ENCODE measurements at places on chromosomes 7 and 10. TPM values are rescaled to one million over a fixed set of nuclear protein-coding genes. Genes with fewer than 3 reads are reported as not detected.

DNA sequence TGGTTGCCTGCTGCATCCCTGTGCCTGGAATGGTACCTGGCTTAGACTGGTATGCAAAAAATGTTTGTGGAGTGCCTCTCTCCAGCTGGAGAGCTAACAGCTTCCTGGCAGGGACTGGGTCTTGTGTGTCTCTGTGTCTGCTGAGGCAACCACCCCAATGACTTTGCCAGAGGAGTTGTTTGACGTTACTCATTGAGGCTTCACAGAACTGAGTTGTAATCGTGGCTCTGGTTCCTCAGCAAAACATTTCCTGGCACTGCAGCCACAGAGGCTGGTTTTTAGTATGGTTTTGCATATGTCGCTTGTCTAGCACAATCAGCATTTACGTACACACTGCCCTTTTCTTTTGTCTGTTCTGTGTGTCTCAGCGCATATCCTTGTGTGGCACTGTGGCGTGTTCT lies 7.5 kb downstream of the ZNF282 start:
- no peak overlapping the region for H3K27ac ChIP-seq
- H3K27me3 ChIP-seq, result no peaks in the 10 kb centered on the region
- DNase-seq, result no peak
- H3K36me3 ChIP-seq, result no peaks in the 10 kb centered on the region

- H3K4me1 ChIP-seq, result peaks cover 6% of the 10 kb centered on the region
- DNase-seq, result no peak
- H3K4me3 ChIP-seq, result no peak overlapping the region
- H3K27ac ChIP-seq, result no peak overlapping the region
Observed at GRCh38 chr7:8443576-8444467, 10.4 kb downstream of the NXPH1 start.

The BLOC1S2 gene
- 36.7 TPM for total RNA-seq

DNA sequence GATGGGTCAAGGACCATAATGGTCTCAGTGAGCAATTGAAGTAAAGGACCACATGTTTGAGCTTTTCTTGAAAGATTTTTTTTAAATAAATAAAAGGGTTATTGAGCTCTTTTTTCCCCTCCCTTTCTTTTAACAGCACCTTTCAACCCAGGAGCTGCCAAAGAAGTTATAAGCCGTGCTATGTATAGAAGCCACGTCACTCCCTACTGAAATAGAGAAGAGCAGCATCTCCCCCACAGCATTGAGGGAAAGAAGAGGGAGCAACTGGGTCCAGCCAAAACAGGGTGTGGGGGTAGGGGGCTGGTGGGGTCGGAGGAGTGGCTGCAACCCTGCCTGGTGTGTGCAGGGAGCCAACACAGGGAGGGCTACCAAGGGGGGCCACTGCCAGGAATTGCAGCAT lies 227.2 kb downstream of the PLXNA4 start:
- no peak for DNase-seq
- H3K27me3 ChIP-seq, result no peaks in the 10 kb centered on the region
- H3K4me3 ChIP-seq, result no peak overlapping the region
- no peaks in the 10 kb centered on the region for H3K4me1 ChIP-seq

GRCh38 chr7:3356173-3356572 lies 55.1 kb downstream of the SDK1 start:
- H3K4me1 ChIP-seq, result no peaks in the 10 kb centered on the region
- H3K4me3 ChIP-seq, result no peak overlapping the region
- no peaks in the 10 kb centered on the region for H3K27me3 ChIP-seq
- no peak for DNase-seq
- H3K27ac ChIP-seq, result no peak overlapping the region

DNA sequence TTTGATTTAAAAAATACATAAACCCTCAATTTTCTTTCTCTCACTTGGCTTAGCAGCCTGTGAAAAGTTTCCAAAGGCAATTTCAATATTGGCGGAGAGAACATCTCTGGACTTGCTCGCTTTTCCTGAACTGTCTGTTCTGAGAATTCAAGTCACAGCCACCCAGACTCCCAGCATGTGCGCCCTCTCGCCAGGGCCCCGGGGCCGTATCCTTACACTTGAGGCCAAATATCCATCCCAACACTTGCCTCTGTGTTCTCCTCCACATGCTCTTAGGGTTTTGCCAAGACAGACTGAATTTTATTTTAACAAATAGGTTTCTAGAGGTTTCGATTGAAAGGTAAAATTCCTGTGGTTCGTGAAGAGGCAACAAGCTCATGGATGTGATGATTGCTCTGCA lies 111.5 kb upstream of the GPR26 start:
- H3K27me3 ChIP-seq, result no peaks in the 10 kb centered on the region
- no peak overlapping the region for H3K27ac ChIP-seq
- no peaks in the 10 kb centered on the region for H3K4me1 ChIP-seq
- H3K4me3 ChIP-seq, result no peak overlapping the region
- DNase-seq, result no peak

DNA sequence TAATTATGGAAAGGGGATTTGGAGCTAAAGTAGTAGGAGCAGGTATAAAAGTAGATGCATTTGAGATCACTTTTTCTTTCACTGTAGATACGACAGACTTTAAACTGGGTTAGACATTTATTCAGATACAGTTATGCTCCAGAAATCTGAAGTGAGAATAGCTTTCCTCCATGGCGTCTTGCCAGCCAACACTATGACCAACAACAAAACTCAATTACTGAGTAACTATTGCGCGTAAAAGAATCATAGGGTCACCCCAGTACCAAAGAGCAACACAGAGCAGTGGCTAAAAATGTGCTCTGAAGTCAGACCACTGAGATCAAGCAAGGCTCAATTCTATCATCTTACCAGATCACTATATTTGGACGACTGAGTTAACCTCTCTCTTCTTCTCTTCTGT lies 262.5 kb upstream of the SORCS1 start:
- no peak for DNase-seq
- H3K36me3 ChIP-seq, result no peaks in the 10 kb centered on the region
- no peak overlapping the region for H3K27ac ChIP-seq
- no peak overlapping the region for H3K4me3 ChIP-seq

DNA sequence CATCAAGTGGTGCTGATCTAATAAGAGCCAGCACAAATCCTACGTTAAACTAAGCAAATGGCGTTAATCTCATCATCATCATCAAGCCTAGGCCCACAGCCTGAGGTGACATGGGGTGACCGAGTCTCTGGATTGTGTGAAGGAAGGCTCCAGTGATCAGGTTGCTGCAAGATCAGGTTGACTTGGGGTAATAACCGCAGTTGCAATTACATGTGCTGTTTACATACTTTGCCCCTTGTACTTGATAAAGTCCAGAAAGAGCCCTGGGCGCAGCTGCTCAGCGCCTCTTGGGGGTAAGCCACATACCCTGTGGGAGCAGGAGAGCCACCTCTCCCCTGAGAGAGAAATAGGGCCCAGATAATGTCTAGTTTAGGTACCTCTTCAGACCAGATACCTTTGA lies 228.1 kb downstream of the WDR11 start:
- H3K27me3 ChIP-seq, result peaks cover 6% of the 10 kb centered on the region
- no peaks in the 10 kb centered on the region for H3K36me3 ChIP-seq
- no peak for DNase-seq
- no peak overlapping the region for H3K27ac ChIP-seq

GRCh38 chr10:123936426-123936825 lies 44.8 kb upstream of the CPXM2 start:
- no peak overlapping the region for H3K27ac ChIP-seq
- H3K4me3 ChIP-seq, result no peak overlapping the region
- no peaks in the 10 kb centered on the region for H3K27me3 ChIP-seq
- no peaks in the 10 kb centered on the region for H3K4me1 ChIP-seq
- DNase-seq, result no peak

- DNase-seq, result no peak
- H3K4me3 ChIP-seq, result no peak overlapping the region
- H3K27me3 ChIP-seq, result no peaks in the 10 kb centered on the region
- H3K36me3 ChIP-seq, result no peaks in the 10 kb centered on the region
Observed at GRCh38 chr10:112775892-112776674, 174.0 kb upstream of the TCF7L2 start.

- H3K4me1 ChIP-seq, result peaks cover 7% of the 10 kb centered on the region
- no peak overlapping the region for H3K27ac ChIP-seq
- H3K4me3 ChIP-seq, result no peak overlapping the region
- no peaks in the 10 kb centered on the region for H3K36me3 ChIP-seq
Observed at GRCh38 chr7:129170441-129171021, 17.9 kb upstream of the SMO start.

DNA sequence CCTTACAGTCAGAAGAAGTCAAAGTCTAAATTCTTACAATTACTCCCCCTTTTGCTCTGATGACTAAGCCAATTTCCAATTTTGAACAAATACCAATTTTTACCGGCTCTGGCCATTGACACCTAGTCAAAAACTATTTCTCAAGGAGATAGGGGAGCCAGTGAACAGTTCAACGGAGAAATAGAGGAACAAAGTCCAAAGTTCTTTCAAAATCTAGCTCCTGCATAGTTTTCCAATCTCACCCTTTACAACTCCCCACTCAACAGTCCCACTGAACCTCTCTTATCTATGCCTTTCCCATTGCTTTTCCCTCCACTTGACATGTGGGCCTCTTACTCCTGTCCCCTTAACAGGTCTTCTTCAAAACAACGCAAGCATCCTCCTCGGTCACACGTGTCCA lies 192.9 kb downstream of the DOCK4 start:
- DNase-seq, result no peak
- no peaks in the 10 kb centered on the region for H3K27me3 ChIP-seq
- no peak overlapping the region for H3K4me3 ChIP-seq

The LGI1 gene
- total RNA-seq, result not detected

DNA sequence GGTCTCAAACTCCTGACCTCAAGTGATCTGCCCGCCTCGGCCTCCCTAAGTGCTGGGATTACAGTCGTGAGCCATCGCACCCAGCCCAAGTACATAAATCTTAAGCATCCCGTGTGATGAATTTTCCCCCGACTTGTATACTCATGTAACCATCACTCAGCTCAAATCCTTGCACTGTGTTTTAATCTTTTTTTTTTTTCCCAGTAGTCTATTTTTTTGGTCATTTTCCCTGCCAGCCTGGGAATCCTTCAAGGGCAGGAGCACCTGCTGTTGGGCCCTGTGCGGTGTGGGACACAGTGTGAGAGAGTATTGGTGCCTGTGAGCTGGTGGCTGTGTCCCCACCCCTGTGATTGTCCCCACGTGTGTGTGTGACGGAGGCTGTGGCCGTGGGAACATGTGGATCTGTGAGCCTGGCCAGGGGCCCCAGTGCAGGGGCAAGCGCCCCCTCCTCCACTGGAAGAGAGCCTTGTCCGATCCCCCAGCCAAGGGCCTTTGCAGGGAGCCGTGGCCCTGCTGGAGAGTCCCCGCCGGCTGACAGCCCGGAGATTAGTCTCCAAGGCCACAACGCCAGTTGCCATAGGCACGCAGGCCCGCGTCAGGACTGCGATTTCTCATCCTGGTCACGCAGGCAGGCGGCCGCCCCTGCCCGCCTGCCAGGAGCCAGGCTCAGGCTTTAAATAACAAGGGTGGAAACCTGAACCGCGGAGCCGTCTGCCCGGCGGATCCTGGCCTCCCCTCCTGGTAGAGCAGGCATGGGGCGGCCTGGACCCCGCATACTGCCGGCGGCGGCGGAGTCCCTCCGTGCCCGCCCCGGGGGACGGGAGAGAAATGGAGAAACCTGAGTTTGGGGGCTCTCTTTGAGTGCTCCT lies 26.5 kb downstream of the GTF2IRD1 start:
- H3K36me3 ChIP-seq, result no peaks in the 10 kb centered on the region
- H3K4me3 ChIP-seq, result peak overlapping the region; percentile 40

- H3K4me1 ChIP-seq, result no peaks in the 10 kb centered on the region
- H3K4me3 ChIP-seq, result no peak overlapping the region
- DNase-seq, result no peak
- no peaks in the 10 kb centered on the region for H3K27me3 ChIP-seq
- H3K36me3 ChIP-seq, result no peaks in the 10 kb centered on the region
Observed at GRCh38 chr7:83502636-83503035, 146.3 kb downstream of the SEMA3E start.

- no peak for DNase-seq
- no peaks in the 10 kb centered on the region for H3K36me3 ChIP-seq
- H3K4me1 ChIP-seq, result no peaks in the 10 kb centered on the region
- no peak overlapping the region for H3K4me3 ChIP-seq
- H3K27ac ChIP-seq, result no peak overlapping the region
Observed at GRCh38 chr7:73999664-74000435, 28.1 kb upstream of the ELN start.

The FXYD4 gene
- 1.0 TPM for total RNA-seq

The LHFPL3 gene
- total RNA-seq, result not detected

The INMT gene
- 164 TPM for total RNA-seq

The PLXNA4 gene
- 2.8 TPM for total RNA-seq

The BEND7 gene
- 12.8 TPM for total RNA-seq

DNA sequence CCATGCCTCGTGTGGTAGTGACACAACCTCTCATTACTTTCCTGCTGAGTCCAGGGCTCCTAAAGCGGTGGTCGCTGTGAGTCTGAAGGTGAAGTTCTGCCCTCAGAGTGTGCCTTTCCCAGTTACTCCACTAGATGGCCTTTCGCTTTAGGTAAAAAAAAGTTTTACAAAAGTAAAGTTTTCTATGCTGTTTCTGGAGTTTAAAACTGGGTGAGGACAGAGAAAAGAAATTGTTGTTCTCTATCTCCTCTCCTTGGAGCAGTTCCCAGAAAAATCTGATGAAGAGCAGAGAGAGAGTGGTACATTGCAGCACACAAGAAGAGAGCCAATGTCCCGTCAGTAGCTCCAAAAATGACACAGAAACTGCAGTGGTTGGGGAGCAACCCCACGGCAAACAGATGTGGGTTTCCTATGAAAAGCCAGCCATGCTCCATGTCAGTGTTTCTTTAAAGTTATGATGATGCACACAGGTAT lies 257.1 kb downstream of the GLI3 start:
- no peak for DNase-seq
- H3K27me3 ChIP-seq, result no peaks in the 10 kb centered on the region
- no peak overlapping the region for H3K27ac ChIP-seq
- H3K4me3 ChIP-seq, result no peak overlapping the region

DNA sequence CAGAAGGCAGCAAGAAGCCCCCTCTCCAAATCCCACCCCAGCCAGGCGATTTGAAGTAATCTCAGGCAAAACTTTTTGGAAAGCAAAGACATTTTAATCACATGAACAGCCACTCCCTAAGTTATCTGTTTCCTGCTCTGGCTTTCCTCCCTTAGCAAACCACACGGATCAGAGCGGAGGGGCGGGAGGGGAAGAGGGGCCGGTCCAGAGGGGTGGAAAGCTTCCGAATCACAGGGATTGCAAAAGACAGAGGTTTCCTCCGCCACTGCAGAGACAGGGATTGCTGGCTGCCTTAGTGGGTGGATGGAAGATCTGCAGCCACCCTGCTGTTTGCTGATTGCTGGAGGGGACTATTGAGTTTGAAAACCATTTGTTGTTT lies 41.2 kb downstream of the ZCCHC24 start:
- DNase-seq, result peak; percentile 90
- H3K4me3 ChIP-seq, result no peak overlapping the region
- H3K4me1 ChIP-seq, result peaks cover 88% of the 10 kb centered on the region
- H3K27me3 ChIP-seq, result no peaks in the 10 kb centered on the region

GRCh38 chr7:44508328-44509030 lies 18.0 kb upstream of the NUDCD3 start:
- H3K36me3 ChIP-seq, result no peaks in the 10 kb centered on the region
- H3K4me3 ChIP-seq, result no peak overlapping the region
- DNase-seq, result no peak
- no peak overlapping the region for H3K27ac ChIP-seq
- no peaks in the 10 kb centered on the region for H3K4me1 ChIP-seq
- no peaks in the 10 kb centered on the region for H3K27me3 ChIP-seq
